ENCODE measurements at places on chromosomes 4 and X. TPM values are rescaled to one million over a fixed set of nuclear protein-coding genes. Genes with fewer than 3 reads are reported as not detected.
A peak's percentile ranks its signal among the peaks of the same experiment; 100 is the strongest.

DNA sequence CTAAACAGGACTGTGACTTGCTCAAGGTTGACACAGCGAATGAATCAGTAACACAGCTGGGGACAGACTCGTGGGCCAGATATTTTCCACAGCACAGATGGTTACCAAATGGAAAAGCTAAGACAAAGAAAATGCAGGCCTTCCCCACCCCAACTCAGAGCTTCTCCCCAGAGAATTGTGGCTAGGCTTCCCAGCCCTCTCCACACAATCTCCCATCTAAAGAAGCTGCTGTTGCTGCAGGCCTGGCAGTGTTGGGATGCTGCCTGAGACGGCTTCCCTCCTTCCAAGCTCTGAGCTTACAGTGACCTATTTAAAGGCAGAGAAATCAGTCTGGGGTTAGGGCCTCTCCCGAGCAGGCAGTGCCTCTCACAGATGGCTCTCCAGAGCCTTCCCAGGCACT is 46.5 kb upstream of the PGRMC1 start:
- no peaks in the 10 kb centered on the region for H3K4me1 ChIP-seq
- no peaks in the 10 kb centered on the region for H3K36me3 ChIP-seq
- no peak for DNase-seq
- H3K27ac ChIP-seq = no peak overlapping the region
- no peaks in the 10 kb centered on the region for H3K27me3 ChIP-seq

DNA sequence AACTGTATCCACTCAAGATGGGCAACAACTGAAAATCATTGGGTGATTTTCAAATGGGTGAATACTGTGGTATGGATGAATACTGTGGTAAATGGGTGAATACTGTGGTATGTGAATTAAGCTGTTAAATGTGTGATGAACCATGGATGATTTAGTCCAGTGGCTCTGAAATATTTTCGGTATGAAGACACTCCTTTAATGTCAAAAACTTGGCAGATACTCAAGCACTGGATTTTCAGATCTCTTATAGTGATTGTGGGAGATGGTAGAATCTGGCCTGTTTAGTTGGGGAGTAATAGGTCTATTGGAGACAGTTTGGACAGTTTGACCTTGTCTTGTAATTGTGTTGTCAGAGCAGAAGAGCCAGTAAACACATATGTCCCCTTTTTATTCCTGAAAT is 45.7 kb downstream of the SSX7 start:
- no peak overlapping the region for H3K4me3 ChIP-seq
- no peaks in the 10 kb centered on the region for H3K36me3 ChIP-seq
- H3K27ac ChIP-seq = no peak overlapping the region
- no peak for DNase-seq

- no peak overlapping the region for H3K27ac ChIP-seq
- no peak overlapping the region for H3K4me3 ChIP-seq
- no peaks in the 10 kb centered on the region for H3K4me1 ChIP-seq
- no peak for DNase-seq
Observed at GRCh38 chrX:123422875-123423274, 238.8 kb downstream of the GRIA3 start.

- no peak for DNase-seq
- no peak overlapping the region for H3K27ac ChIP-seq
- H3K36me3 ChIP-seq = no peaks in the 10 kb centered on the region
- H3K27me3 ChIP-seq = no peaks in the 10 kb centered on the region
Observed at GRCh38 chr4:120839974-120840751, 82.4 kb downstream of the PRDM5 start.

DNA sequence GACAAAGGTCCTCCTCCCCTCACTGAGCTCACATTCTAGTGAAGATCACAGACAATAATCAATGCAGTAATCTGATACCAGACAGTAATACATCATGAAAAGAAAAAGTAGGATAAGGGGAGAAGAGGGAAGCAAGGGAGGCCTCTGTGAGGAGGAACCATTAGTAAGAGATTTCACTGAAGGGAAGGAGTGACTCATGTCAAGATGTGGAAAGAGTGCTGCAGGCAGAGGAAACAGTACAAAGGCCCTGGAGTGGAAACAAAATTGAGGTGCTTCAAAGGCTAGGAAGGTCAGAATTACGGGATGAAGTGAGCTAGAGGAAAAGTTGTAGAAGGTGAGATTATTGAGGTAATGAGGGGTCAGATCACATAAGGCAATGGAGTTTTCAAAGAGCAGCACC is 38.1 kb downstream of the LAMTOR3 start:
- DNase-seq = no peak
- no peaks in the 10 kb centered on the region for H3K36me3 ChIP-seq
- H3K4me1 ChIP-seq = peaks cover 8% of the 10 kb centered on the region
- no peaks in the 10 kb centered on the region for H3K27me3 ChIP-seq
- peak overlapping the region; percentile 56 for H3K27ac ChIP-seq

DNA sequence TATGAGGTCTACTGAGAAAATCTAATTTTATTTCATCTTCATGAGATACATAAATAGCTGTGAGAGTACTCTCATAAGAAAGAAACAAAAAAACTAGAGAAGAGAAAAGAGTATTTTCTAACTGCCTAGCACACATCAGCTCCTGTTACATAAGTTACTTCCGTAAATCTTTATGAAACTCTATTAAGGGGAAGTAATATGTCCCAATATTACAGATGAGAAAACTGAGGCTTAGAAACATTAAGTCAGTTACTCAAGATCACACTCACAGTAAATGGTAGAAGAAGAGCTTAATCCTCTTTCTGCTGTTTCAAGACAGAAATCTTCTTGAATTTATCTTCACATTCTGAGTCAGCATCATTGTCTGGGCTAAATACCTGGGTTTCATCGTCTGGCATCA is 164.1 kb downstream of the DTHD1 start:
- no peaks in the 10 kb centered on the region for H3K36me3 ChIP-seq
- no peak overlapping the region for H3K27ac ChIP-seq
- H3K4me1 ChIP-seq = no peaks in the 10 kb centered on the region
- no peak for DNase-seq
- H3K27me3 ChIP-seq = no peaks in the 10 kb centered on the region

DNA sequence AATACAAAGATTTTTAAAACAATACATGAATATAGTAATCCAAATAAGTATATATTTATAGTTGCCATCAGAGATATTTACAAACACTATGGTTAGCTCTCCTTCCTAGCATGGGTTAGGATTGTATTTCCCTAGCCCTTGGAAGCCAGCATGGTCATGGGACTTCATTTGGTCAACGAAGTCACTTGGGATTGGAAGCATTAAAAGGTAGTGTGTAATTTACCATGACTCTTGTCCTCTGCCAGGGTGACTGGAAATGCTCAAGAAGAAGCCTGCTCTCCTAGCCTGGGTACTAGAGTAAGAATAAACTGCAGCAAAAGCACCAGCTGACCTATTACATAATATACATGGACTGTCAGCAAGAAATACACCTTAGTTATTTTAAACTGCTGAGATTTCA is 102.9 kb downstream of the COL25A1 start:
- no peaks in the 10 kb centered on the region for H3K36me3 ChIP-seq
- H3K27ac ChIP-seq = no peak overlapping the region
- H3K4me1 ChIP-seq = no peaks in the 10 kb centered on the region
- H3K4me3 ChIP-seq = no peak overlapping the region
- no peaks in the 10 kb centered on the region for H3K27me3 ChIP-seq

GRCh38 chr4:116070283-116070682 is 956.9 kb upstream of the NDST4 start:
- H3K27me3 ChIP-seq = no peaks in the 10 kb centered on the region
- H3K27ac ChIP-seq = no peak overlapping the region
- H3K4me1 ChIP-seq = no peaks in the 10 kb centered on the region

DNA sequence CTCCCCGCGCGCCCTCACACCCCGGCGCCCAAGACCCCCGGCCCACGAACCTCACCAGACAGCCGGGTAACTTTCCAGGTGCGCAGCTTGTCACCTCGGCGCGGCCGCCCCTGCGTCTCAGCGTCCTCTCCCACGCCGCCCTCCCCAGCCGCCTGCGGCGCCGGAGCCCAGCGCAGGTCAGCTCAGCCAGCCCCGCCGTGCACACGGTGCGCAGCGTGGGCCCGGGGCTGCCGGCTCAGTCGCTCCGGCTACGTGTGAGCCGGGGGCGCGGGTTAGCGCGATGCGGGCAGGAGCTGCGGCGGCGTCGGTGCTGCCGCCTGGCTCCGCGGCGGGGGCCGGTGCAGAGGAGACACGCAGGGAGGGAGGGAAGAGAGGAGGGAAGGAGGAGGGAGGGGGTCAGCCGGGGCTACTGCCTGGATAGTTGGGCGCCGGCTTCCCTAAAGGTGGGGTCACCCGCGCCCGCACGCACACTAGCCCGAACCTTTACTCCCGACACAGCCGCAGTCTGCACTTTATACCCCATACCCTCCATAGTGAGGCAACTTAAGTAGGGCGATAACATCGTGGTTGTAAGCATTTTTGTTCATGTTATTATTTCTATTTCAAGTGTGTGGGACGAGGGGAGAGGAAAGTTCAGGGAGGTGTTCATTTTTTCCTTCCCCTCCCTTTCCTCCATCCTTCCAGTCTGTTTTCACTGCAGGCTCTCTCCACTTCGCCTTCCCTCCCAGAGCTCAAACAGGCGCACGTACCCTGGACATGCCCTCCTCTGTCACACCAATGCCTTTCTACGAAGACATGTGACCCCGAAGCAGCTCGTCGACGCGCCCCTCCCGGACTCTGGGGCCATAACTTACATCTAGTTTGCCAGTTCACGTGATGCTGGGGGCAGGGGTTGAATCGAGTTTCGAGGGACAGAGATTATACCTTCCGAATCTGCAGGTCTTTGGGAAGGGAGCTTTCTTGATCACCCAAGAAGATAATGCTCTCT is at the start of gene PRKG2:
PRKG2 (minus strand) TSS at position 342 of the 988 bp plus-strand sequence. CDS start 10,175 bp downstream, outside the sequence.
- H3K4me3 ChIP-seq = peak within 1 kb of the TSS; percentile 51
- H3K36me3 ChIP-seq = no peaks in the 10 kb centered on the region
- peak; percentile 54 for DNase-seq
- H3K4me1 ChIP-seq = peaks cover 5% of the 10 kb centered on the region
- peak within 1 kb of the TSS; percentile 18 for H3K27ac ChIP-seq

DNA sequence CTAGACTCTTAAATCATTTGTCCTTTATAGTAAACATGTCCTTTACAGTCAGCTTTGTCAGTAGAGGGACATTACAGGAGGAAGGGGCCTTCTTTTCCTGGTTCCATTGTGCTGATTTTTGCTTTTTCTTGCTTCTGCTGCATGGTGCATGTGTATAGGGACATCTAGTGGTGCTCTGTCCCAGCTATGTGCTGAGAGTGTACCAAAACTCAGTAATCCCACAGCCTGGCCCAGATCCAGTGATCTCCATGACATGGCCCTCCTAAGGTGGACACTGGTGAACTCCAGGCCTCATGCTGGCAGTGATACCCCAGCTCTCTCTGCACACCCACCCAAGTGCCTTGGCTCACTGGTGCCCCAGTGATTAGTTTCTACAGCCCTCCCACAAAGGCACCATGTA is 45.2 kb downstream of the MAGEB17 start:
- H3K4me3 ChIP-seq = no peak overlapping the region
- H3K36me3 ChIP-seq = no peaks in the 10 kb centered on the region
- no peaks in the 10 kb centered on the region for H3K4me1 ChIP-seq
- no peak overlapping the region for H3K27ac ChIP-seq
- DNase-seq = no peak

- DNase-seq = no peak
- no peaks in the 10 kb centered on the region for H3K4me1 ChIP-seq
- H3K27ac ChIP-seq = no peak overlapping the region
- H3K27me3 ChIP-seq = no peaks in the 10 kb centered on the region
- no peak overlapping the region for H3K4me3 ChIP-seq
Observed at GRCh38 chr4:68310651-68311247, 39.1 kb downstream of the YTHDC1 start.

Gene ASB12
- not detected for total RNA-seq

DNA sequence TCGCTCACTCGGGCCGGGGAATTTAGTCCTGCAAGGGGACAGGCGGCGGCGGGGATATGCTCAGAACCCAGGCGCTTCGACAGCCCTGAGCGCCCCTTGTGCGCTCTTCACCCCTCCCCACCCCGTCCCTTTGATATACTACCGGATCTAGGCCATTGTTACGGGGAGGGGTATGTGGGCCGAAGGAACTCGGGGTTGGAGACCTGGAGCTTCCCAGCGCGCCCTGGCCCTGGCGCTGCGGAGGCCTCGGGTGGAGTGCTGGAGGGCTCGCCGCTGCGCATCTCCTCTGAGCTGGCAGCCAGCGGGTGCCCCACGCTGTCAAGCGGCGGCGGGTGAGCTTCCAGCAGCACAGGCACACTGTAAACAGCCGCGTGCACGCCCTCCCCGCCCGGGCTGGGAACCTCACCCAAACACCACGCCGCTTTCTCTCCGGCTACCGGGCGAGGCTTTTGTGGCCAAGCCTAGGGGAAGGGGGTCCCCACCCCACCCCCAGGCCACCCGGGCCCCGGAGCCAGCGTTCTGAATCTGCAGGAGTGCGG is 54.5 kb upstream of the BCOR start:
- peak overlapping the region; percentile 52 for H3K4me3 ChIP-seq
- H3K36me3 ChIP-seq = no peaks in the 10 kb centered on the region
- peak; percentile 59 for DNase-seq
- H3K27ac ChIP-seq = peak overlapping the region; percentile 60
- H3K4me1 ChIP-seq = peaks cover 25% of the 10 kb centered on the region
- H3K27me3 ChIP-seq = no peaks in the 10 kb centered on the region

Gene ASB5
- not detected for total RNA-seq

- H3K4me3 ChIP-seq = no peak overlapping the region
- H3K27ac ChIP-seq = no peak overlapping the region
- no peak for DNase-seq
- no peaks in the 10 kb centered on the region for H3K36me3 ChIP-seq
- H3K27me3 ChIP-seq = no peaks in the 10 kb centered on the region
Observed at GRCh38 chr4:15719506-15719905, 16.6 kb downstream of the BST1 start.

Gene PIR
- total RNA-seq = 19.8 TPM
